Suppressor macrophage treated with lipopolysaccharide for 1 hour (primary cell): ENCODE measurements at places on chromosomes 16 and 17.

DNA sequence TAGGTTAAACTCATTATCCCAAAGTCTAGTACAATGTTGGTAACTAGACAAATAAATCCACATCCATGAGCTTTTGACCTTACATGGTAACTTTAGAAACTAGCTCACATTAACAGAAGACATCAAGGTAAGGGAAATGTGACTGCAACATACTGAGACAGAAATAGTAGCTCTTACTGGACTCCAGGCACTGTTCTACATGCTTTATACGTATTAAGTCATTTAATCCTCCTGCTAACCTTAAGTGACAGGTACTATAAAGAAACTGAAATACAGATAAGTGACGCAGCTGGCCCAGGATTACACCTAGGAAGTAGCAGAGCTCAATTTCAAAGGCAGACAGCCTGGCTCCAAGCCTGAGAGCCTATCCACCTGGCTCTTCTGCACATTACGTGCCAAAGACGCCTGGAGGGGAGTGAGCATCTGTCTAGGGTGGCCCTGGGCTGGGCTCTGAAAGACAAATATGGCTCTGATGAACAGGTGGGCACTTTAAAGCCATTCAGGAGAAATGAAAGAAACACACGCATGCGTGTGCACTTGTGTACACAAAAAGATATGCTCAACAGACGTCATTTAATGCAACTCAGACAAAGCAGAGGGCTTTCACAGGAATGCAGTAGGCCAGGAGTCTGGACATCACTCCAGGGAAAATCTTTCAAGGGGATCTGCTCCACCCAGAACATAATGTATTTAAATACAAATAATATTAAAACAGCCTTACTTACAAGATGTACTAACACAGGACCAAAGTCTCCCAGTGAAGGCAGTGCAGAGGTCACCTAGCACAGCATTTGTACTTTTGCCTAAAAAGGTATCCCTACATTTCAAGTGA is 4.4 kb downstream of the ZC3H7A start:
- no peak for DNase-seq

DNA sequence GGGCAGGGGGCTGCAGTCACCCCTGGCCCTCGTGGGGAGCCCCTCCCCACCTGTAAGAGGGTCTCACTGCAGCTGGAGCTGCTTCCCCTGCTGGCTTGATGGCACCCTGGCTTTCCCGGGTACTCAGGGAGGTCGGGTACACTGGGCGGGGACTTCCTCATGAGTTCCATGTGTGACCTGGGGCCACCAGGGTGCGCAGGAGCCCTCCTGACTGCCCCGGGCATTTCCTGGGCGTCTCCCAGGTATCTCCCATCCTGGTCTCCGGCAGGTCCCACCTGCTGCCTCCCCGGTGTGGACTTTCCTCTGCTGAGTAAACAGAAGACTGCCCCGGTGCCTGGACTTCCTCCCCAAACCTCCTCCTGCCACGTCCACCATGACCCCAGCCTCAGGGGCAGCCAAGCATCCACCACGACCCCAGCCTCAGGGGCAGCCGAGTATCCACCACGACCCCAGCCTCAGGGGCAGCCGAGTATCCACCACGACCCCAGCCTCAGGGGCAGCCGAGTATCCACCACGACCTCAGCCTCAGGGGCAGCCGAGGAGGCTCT is 40.9 kb downstream of the CBFA2T3 start:
- peak; percentile 57 for DNase-seq

DNA sequence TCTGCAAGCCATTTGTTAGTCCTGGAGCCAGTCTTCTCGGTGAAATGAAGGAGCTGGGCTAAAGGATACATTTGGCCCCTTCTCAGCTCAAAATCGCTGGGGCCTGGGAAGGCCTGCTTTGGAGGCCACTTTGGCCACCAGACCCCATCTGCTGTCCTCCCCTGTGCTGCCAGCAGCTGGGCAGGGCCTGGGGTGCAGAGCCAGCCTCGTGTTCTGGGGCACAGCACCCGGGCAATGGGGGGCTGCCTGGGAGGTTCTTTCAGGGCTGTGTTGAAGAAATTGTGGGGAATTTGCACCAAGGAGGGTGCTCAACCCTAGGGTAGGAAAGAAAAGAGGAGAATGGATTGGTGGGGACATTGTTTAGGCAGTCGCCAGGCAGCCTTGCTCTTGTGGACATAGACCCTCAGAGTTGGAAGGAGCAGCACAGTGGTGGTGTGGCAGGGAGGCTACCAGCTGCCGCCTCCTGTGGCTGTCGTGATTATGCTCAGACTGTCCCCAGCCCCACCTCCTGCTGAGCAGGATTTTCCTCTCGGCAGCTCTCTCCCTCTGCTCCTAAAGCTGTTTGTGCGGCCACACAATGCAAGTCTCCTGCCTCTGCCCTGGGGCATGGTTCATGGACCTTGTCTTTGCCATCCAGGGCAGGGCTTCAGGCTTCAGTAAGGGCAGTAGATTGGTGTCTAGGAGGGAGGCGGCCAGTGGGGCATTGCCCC is 174.8 kb downstream of the NTN1 start:
- DNase-seq = no peak

- peak; percentile 36 for DNase-seq
These were observed 44.3 kb downstream of the HOXB1 start for GRCh38 chr17:48486557-48486956.

DNA sequence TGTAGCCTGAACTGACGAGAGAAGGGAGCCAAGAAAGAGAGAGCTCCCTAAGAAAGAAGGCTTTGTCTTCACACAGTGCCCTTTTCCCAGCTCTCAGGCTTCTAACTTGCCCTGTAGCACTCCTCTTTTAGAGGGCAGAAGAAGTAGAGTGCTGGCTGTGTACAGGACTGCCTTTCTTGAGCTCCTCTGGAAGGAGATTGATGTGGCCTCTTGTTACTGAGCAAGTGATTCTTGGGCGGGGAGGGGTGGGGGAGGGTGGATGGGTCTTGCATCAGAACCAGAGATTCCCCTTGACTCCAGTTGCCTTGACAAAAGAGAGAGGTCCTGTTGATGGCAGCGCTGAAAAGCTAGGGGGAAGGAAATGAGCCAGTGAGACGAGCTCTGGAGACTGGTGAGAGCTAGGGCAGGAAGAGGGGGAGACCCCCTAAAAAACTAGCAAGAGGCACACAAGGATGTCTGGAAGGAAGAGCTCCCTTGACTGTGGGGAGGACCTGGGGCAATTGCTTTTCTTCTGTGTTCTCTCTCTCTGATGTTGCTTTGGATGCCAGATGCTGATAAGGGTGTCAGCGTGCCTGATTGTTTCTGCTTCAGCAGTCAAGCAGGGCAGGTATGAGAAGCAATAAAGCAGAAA is 18.4 kb downstream of the GPR179 start:
- DNase-seq = no peak

DNA sequence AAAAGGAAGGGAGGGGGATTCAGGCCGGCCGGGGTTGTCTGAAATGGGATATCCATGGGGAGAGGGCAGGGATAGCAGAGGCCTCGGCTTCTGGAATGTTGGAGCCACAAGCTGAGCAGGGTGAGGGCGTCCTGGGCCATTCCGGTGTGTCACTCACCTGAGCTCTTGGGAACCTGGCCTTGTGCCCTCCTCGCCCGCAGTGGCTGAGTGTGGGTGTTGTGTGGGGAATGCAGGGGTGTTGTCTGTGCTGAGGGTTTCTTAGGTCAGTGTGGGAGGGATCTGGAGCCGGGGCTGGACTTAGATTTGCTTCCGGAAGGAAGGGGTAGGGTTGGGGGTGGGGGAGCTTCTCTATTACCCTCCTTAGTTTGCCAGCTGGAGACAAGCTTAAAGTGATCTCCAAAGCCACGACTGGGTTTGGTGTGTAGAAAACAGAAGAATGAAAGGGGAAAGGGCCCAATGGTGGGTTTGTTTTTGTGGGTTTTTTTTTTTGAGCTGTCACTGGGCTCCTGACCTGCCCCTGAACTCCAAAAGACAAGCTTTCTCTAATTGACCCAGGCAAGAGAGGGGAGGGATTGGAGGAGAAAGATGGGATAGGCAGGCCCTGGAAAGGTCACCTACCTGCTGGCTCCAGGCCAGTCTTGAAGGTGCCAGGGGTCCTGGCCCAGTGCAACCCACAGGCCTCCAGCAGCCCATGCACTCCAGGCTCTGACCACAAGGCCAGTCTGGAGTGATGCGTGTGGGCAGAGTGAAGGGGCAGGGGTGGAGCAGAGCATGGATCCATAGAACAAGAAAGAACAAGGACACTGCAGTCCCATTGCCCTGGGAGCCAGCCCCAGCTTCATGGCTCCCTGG is at the start of gene SULT1A2:
Gene SULT1A2 (minus strand): TSS at position 211 of the 852 bp plus-strand sequence. CDS start 1,120 bp downstream, outside the sequence.
- DNase-seq = no peak

DNA sequence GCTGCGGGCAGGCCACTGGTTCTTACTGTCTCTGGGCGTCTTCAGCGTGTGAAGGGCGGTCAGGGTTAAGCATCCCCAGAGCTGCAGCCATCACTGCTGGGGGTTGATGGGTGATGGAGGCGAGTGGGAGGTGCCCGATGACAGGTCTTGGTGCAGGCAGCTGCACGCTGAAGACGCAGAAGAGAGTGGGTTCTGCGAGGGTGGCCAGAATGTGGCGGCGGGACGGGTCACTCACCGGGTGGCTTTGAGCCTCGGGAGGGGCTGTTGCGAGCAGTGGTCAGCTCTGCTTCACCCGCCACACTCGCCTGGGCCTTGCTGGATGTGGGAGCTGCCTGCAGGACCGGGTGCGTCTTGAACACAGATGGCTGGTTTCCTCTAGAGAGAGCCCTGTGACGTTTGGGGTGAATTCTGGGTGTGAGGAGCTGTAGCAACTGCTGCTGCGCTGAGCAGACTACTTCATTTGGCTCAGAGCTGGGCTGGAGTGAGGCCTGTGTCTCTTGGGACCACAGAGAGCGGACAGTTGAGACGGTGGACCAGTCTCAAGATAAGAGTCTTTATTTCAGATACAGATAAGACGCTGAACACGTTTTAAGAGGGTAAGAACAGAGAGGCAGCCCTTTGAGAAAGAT is 44.6 kb upstream of the ZNF750 start:
- no peak for DNase-seq

DNA sequence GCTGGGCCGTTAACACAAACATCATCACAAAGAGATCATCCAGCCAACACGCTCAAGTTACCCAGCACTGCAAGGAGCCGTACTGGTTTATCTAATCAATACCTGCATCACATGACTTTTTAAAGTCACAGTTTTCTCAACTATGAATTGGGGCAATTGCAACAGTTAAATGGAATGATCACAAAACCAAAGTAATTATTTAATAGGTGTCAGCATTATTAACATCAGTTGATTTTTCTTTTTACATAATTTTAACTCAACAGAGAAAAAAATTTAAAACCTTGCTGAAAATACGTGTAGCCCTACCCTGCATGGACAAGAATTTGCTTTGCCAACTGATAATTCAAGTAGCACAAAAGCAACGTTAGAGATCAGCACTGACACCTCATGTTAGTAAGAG is 95.7 kb upstream of the SOX9 start:
- DNase-seq = no peak

GRCh38 chr16:85480727-85481101 is 132.4 kb upstream of the GSE1 start:
- DNase-seq = no peak

- no peak for DNase-seq
These were observed 993.5 kb downstream of the CDH8 start for GRCh38 chr16:61042737-61043136.

GRCh38 chr17:9557161-9557755 is 18.4 kb downstream of the STX8 start:
- DNase-seq = no peak

DNA sequence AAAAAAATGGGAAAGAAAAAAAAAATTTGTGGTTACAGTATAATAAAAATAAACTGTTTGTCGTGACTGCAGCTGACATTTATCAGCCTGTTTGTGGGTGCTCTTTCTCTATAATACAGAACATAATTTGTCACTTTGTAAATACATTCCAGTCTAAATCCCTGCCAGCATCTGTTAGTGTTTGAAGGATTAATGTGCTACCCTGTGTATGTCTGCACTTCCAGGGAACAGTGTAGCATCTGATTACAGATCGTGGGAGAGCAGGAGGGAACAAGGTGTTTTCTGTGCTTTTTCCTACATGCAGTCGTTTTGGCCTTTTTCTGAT is 265.1 kb downstream of the WWOX start:
- no peak for DNase-seq

DNA sequence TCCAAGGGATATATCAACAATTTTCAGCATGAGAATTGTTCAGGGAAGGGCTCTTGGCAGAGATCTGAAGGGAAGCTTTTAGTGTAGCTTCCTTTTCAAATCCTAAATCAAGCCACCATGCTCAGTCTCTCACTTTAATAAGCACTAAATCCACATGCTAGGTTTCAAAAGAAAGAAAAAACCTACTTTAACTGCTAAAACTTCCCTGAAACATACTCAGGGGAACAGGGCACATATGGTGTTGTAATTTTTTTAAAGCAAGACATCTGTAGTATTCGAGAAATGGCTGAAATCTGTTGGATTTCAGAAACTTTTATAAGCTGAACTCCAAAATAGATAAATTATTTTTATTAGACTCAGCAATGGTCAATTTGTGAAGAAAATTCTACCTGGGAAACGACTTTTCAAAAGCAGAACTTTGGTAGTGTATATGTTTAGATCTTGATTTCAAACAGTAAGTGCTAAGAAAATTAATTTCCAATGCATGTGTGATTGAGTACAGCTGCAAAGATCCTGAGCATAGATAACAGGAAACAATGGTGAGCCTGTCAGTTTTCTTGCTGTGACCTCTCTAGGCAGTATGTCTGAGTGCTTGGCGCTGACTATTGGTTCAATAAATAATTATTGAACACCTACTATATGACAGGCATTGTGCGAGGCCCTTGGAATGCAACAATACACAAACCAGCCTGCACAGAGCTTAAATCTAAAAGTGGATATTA is 804.5 kb upstream of the SOX9 start:
- DNase-seq = no peak

DNA sequence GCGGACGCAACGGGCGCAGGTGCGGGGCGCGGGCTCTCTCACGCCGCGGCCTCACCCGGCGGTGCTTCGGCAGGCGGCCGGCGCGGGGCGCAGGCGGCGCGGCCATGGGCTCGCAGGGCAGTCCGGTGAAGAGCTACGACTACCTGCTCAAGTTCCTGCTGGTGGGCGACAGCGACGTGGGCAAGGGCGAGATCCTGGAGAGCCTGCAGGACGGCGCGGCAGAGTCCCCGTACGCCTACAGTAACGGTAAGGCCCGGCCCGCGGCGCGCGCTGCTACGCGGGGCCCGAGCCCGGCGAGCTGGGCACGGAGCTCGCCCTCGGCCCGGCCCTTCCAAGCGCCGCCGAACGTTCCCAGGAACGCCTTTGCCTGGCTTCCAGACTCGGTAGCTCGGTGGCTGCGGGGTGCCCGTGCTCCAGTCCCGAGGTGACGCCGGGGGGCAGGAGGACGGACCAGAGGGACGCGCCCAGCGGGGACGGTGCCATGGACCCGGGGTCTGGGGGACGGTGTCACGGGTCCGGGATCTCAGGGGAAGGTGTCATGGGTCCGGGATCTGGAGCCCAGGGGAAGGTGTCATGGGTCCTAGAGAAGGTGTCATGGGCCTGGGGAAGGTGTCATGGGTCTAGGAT is 435 bp downstream of the RAB40C start:
- DNase-seq = no peak

- DNase-seq = no peak
These were observed 19.9 kb downstream of the CIAPIN1 start for GRCh38 chr16:57427307-57427706.

GRCh38 chr17:49598918-49599317 is 23.2 kb downstream of the NXPH3 start:
- DNase-seq = no peak

GRCh38 chr17:7235693-7236665 is 1.7 kb upstream of the DVL2 start:
- peak; percentile 67 for DNase-seq
